MV-4-11 (cell line): ENCODE measurements at places on chromosomes 1 and 21.

- DNase-seq: no peak
Observed at GRCh38 chr1:105072446-105072845, 1322.7 kb downstream of the AMY1C start.

DNA sequence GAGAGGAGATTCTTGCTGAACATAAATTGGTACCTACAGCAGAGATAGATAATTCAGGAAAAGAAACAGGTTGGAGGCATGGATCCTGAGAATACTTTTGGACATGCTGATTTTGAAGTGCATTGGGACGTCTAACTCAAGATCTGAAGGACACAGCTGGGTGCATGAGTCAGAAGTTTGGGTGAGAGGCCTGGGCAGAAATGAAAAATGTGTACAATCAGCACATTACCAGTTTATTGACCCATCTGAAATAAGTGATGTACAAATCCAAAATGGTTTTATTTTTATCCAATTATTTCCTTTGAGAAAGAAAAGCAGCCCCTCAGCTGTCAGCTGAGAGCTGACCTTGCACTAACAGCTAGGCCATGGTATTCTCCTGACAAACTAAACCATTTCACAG is 975.2 kb upstream of the B3GALT2 start:
- DNase-seq: no peak

GRCh38 chr1:226908913-226909312 is 31.2 kb upstream of the COQ8A start:
- DNase-seq: no peak

GRCh38 chr1:226677027-226678020 is 61.8 kb downstream of the ITPKB start:
- peak; percentile 42 for DNase-seq

GRCh38 chr1:219265026-219265515 is 91.4 kb downstream of the LYPLAL1 start:
- DNase-seq: no peak

GRCh38 chr1:215290018-215290417 is 207.5 kb downstream of the KCNK2 start:
- no peak for DNase-seq

- no peak for DNase-seq
Observed at GRCh38 chr21:44017601-44018000, 5.5 kb downstream of the TRAPPC10 start.

DNA sequence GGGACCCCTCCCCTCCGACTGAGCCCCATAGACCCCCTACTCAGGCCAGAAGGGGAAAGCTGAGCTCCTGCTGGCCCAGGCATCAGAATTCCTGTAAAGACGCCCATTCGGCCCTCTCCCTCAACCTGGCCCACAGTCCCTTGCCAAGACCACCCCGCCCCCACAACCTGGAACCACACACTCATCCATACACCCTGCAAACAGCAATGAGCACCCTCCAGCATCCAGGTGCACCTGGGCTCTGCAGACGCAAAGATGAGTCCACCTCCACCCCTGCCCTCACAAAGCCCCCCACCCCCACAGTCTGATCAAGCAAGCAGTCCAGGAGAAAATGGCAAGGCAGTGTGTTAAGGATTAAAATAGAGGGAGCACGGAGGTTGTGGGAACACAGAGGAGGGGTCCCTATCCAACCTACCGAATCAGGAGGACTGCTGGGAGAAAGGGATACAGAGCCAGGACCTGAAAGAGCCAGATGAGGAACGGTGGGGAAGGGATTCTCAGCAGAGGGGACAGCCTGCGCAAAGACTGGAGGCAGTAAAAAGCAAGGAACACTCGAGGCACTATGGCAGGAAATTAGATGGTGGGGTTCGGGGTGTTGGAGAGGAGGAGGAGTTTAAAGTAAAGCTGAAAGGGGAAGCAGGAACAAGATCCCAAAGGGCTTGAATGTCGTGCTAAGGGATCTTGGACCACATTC is 67.3 kb upstream of the LAPTM5 start:
- no peak for DNase-seq

- DNase-seq: no peak
Observed at GRCh38 chr1:78068681-78069283, 23.0 kb downstream of the GIPC2 start.
